ENCODE measurements at places on chromosomes 2 and 18.

- H3K4me1 ChIP-seq: peaks cover 7% of the 10 kb centered on the region
- peaks cover 33% of the 10 kb centered on the region for H3K36me3 ChIP-seq
- no peaks in the 10 kb centered on the region for H3K27me3 ChIP-seq
- no peak for DNase-seq
Measured at GRCh38 chr2:24827321-24828237, 34.4 kb downstream of the CENPO start.

DNA sequence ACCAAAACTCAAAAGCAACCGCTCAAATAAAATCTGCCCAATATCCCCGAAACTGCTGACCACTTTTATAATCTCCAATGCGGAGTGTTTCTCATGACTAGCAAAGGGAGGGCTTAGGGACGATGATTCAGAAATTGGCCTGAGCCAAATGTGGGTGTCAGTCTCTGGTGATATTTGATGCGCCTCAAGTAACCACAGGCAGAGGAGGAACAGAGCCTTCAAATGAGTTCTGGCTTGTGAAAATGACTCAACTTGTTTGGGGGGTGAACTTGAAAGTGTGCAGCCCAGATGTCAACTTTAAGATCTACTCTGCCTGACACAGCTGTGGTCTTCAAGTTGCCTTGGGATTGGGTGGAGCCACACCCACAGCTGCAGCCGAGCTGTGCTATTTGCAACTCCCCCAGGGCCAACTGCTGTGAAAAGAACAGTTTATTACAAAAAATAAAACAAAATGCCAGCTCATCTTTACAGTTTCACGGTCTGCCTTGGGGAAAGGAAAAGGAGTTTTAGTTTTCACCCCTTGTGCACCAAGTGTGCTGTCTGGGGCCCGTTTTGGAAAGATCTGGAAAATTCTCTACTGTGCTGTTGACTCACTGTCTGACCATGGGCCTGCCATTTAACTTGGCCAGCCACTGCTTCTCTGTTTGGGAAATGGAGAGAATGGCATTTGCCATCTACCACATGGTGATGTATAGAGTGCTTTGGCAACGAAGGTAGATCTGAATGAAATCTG lies 222.1 kb downstream of the MTX2 start:
- no peaks in the 10 kb centered on the region for H3K27me3 ChIP-seq
- no peak overlapping the region for H3K4me3 ChIP-seq
- peak; percentile 86 for DNase-seq
- peak overlapping the region; percentile 64 for H3K27ac ChIP-seq

DNA sequence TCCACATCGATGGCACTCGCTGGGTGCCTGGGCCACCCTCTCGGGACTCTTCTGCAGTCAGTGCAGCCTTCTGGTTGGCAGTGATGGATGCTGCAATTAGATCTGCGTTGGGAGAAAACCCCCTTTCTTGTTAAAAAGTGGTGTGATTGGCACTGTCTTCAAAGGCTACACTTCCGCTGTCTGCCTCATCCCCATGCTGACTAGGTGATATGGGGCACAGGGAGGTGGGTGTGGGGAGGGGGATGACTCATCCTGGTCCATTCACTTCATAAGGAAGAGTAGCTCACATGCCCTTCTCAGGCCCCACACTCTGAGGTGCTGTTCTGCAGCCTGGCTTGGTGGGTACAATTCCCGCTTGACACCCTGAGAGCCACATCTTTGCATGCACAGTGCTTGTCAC lies 77.4 kb downstream of the THNSL2 start:
- H3K4me3 ChIP-seq: no peak overlapping the region
- DNase-seq: no peak
- H3K4me1 ChIP-seq: no peaks in the 10 kb centered on the region
- H3K27ac ChIP-seq: no peak overlapping the region
- peaks cover 8% of the 10 kb centered on the region for H3K27me3 ChIP-seq

DNA sequence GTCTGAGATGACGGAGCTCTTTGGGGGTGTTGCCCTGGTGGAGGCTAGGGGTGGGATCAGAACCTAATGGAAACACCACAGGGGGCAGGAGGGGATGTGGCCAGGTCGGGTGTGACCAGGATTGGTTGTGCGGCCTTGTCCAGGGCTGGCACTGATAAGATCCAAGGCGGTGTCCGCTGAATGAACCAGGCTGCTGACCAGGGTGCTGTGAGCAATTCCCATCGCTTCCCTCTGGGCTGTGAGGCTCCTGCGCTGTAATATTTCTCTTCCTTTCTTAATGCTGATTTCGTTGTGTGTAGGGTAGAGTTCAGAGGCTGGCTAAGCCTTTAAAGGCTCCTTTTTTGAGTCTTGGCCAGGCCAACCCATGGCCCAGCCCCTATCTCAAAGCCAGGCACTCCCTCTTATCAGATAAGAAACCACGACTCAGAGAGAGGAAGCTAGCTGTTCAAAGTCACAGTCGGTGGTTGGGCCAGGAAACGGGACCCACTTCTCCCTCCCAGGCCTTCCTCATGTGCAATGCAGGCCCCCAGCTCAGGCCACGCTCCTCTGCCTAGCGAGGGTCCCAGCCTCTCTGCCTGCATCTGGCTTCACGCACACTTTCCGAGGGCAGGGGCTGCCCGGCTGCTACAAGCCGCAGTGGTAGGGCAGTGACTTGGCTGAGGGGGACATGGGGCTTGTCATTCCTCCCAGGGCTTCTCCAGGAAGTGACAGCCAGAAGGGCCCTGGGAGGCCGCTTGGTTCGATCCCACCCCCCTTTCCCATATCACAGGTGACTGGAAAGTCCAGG lies 26.0 kb upstream of the FOSL2 start:
- H3K27ac ChIP-seq: no peak overlapping the region
- no peaks in the 10 kb centered on the region for H3K36me3 ChIP-seq
- no peaks in the 10 kb centered on the region for H3K27me3 ChIP-seq
- no peak overlapping the region for H3K4me3 ChIP-seq
- no peak for DNase-seq
- peaks cover 7% of the 10 kb centered on the region for H3K4me1 ChIP-seq

DNA sequence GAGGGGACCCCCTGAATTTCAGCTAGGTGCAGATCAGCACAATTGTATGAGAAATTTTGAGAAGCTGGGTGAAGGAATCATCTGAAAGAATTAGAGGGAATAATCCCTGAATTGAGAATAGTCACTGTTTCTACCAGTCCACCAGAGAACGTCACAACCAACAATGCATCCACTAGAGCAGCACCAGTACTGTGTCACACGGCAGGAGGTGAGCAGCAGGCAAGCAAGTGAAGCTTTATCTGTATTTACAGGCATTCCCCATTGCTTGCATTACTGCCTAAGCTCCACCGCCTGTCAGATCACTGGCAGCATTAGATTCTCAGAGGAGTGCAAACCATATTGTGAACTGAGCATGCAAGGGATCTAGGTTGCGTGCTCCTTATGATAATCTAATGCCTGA lies 40.7 kb downstream of the GDF7 start:
- H3K36me3 ChIP-seq: no peaks in the 10 kb centered on the region
- H3K4me1 ChIP-seq: no peaks in the 10 kb centered on the region
- DNase-seq: no peak
- no peaks in the 10 kb centered on the region for H3K27me3 ChIP-seq
- no peak overlapping the region for H3K4me3 ChIP-seq

DNA sequence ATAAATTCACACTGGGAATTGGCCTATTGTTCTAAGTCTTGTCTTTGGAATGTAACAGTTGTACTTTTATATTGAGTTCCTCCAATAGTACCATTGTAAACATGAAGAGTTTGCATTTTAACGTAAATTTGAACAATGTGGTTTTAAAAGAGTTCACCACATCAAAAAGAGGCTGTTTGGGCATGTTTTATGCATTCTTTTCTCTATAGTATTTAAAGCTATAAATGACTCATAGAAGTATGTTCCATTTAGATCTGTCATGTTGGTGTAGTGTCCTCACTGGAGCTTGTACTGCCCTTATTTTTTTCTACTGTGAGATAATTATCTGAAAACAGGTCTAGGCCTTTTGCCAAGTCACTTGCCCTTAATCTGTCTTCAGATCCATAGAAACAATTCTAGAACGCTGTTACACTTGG lies 141.9 kb downstream of the RHBDD1 start:
- H3K27me3 ChIP-seq: no peaks in the 10 kb centered on the region
- H3K36me3 ChIP-seq: no peaks in the 10 kb centered on the region
- peak overlapping the region; percentile 30 for H3K27ac ChIP-seq
- peaks cover 13% of the 10 kb centered on the region for H3K4me1 ChIP-seq
- DNase-seq: no peak

- H3K4me1 ChIP-seq: peaks cover 13% of the 10 kb centered on the region
- no peak overlapping the region for H3K4me3 ChIP-seq
- peaks cover under 1% of the 10 kb centered on the region for H3K36me3 ChIP-seq
- H3K27ac ChIP-seq: peak overlapping the region; percentile 25
- no peak for DNase-seq
- no peaks in the 10 kb centered on the region for H3K27me3 ChIP-seq
Measured at GRCh38 chr2:119240311-119241204, 16.9 kb downstream of the STEAP3 start.

DNA sequence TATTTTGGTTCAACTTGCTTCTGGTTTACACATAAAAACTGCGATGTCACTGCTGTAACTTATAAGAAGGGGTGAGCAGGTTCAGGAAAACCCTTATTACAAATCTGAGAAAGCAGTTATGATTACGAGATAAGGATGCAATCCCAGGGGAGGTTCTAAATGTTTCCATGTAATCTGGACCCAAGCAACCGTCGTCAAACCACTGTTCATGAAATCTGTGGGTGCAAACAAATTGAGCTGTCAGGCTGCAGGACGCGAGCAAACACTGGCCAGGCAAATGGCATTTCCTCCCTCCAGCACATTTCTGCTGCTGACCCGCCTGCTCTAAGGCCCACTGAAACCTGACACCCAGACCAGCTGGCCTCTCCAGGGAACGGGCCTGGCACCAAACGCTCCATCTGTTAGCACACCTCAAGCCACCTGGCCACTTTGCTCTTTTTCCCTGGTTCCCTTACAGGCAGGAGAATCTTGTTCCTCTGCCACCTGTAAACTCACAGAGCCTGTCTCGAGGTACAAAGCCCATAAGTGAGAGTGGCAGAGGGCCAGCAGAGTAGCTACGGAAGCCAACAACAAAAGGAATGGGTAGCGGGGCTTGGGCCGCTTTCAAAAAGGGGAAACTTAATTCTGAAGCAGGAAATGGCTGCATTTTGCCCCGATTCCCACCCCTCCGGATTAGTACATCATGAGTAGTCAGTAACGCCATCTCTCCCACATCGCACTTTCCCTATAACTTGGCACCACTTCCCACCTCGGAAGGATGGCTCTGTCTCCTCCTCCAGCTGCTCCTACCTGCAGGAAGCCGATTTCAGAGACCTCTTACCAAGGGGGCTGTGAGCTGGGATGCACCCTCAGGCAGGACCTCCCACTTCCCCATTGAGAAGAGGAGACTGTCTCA lies 26.5 kb downstream of the CRACDL start:
- peak overlapping the region; percentile 98 for H3K27ac ChIP-seq
- H3K4me1 ChIP-seq: peaks cover 64% of the 10 kb centered on the region
- H3K27me3 ChIP-seq: no peaks in the 10 kb centered on the region
- no peak overlapping the region for H3K4me3 ChIP-seq

DNA sequence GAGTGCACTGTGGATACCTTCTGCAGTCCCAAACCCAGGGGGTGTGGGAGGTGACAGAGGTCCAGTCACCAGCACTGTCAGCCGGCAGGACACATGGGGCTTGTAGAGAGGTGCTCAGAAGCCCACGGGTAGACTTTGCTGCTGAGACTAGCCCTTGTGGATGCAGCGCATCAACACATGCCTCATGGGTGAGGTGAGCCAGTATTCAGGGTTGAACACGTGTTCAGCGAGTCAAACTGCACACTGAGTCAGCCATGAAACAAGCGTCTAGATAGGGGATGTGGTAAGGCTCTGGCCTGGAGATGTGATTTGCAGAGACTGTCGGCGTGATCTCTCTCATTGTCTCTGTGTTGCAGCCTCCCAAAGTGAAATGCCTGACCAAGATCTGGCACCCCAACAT lies 35.8 kb upstream of the SCLY start:
- DNase-seq: no peak
- H3K4me1 ChIP-seq: no peaks in the 10 kb centered on the region
- H3K36me3 ChIP-seq: peaks cover 8% of the 10 kb centered on the region
- no peaks in the 10 kb centered on the region for H3K27me3 ChIP-seq
- no peak overlapping the region for H3K27ac ChIP-seq

- peak overlapping the region; percentile 71 for H3K27ac ChIP-seq
- H3K27me3 ChIP-seq: no peaks in the 10 kb centered on the region
- H3K4me3 ChIP-seq: no peak overlapping the region
Measured at GRCh38 chr2:10283106-10284062, 19.3 kb upstream of the HPCAL1 start.

GRCh38 chr18:10006311-10006893 lies 92.6 kb downstream of the VAPA start:
- no peak overlapping the region for H3K4me3 ChIP-seq
- H3K27me3 ChIP-seq: no peaks in the 10 kb centered on the region
- no peak overlapping the region for H3K27ac ChIP-seq

GRCh38 chr2:231613331-231613662 lies 20.6 kb downstream of the TEX44 start:
- peak overlapping the region; percentile 75 for H3K27ac ChIP-seq
- no peak for DNase-seq
- H3K4me3 ChIP-seq: peak overlapping the region; percentile 33
- no peaks in the 10 kb centered on the region for H3K36me3 ChIP-seq
- H3K4me1 ChIP-seq: peaks cover 26% of the 10 kb centered on the region

- H3K27me3 ChIP-seq: no peaks in the 10 kb centered on the region
- H3K36me3 ChIP-seq: peaks cover 11% of the 10 kb centered on the region
- H3K4me1 ChIP-seq: no peaks in the 10 kb centered on the region
- DNase-seq: no peak
- no peak overlapping the region for H3K27ac ChIP-seq
Measured at GRCh38 chr2:235911633-235912233, 256.5 kb downstream of the GBX2 start.

- peak overlapping the region; percentile 16 for H3K27ac ChIP-seq
- peaks cover 62% of the 10 kb centered on the region for H3K36me3 ChIP-seq
- H3K27me3 ChIP-seq: no peaks in the 10 kb centered on the region
- peaks cover 26% of the 10 kb centered on the region for H3K4me1 ChIP-seq
Measured at GRCh38 chr2:61179701-61180639, 18.0 kb downstream of the C2orf74 start.

- H3K36me3 ChIP-seq: peaks cover 96% of the 10 kb centered on the region
- H3K27me3 ChIP-seq: no peaks in the 10 kb centered on the region
- no peak overlapping the region for H3K4me3 ChIP-seq
- H3K4me1 ChIP-seq: peaks cover 62% of the 10 kb centered on the region
- H3K27ac ChIP-seq: peak overlapping the region; percentile 100
Measured at GRCh38 chr2:238441262-238442114, 14.8 kb downstream of the ASB1 start.

GRCh38 chr2:144730711-144731110 lies 210.8 kb upstream of the ZEB2 start:
- no peaks in the 10 kb centered on the region for H3K36me3 ChIP-seq
- H3K4me3 ChIP-seq: no peak overlapping the region
- H3K27ac ChIP-seq: no peak overlapping the region
- H3K27me3 ChIP-seq: no peaks in the 10 kb centered on the region

GRCh38 chr2:136151021-136151971 lies 33.3 kb upstream of the CXCR4 start:
- H3K4me3 ChIP-seq: no peak overlapping the region
- H3K36me3 ChIP-seq: no peaks in the 10 kb centered on the region
- no peaks in the 10 kb centered on the region for H3K27me3 ChIP-seq
- H3K4me1 ChIP-seq: no peaks in the 10 kb centered on the region
- H3K27ac ChIP-seq: no peak overlapping the region

GRCh38 chr2:75959724-75960471 lies 249.2 kb upstream of the GCFC2 start:
- H3K36me3 ChIP-seq: no peaks in the 10 kb centered on the region
- H3K27me3 ChIP-seq: no peaks in the 10 kb centered on the region
- peaks cover 10% of the 10 kb centered on the region for H3K4me1 ChIP-seq
- H3K27ac ChIP-seq: peak overlapping the region; percentile 23
- DNase-seq: no peak
- H3K4me3 ChIP-seq: no peak overlapping the region

GRCh38 chr2:225472161-225472560 lies 72.7 kb downstream of the NYAP2 start:
- H3K36me3 ChIP-seq: no peaks in the 10 kb centered on the region
- no peak overlapping the region for H3K27ac ChIP-seq
- no peaks in the 10 kb centered on the region for H3K4me1 ChIP-seq
- no peak for DNase-seq
- no peak overlapping the region for H3K4me3 ChIP-seq
